ENCODE measurements at places on chromosomes 7 and 10.

GRCh38 chr7:30163231-30163894 lies 28.6 kb downstream of the MTURN start:
- no peak for DNase-seq

GRCh38 chr10:7340179-7340874 lies 70.5 kb downstream of the SFMBT2 start:
- DNase-seq, result no peak

DNA sequence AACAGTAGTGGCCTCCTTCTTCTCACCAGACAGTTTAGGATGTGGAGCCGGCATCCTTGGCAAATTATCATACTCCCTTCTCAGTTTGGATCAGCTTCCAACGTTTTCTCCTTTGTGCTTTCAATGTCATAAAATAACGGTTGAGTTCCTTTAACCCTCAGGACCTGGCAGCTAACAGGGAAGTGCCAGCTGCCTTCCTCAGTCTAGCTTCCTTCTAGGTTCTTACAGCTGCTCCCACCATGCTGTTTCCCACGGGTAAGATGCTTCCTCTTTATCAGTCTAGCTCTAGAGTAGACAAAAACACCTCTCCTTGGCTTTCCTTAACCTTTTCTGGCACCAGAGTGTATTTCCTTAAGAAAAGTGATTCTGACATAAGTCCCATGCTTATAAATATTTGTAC lies 33.2 kb downstream of the BLVRA start:
- DNase-seq, result no peak

GRCh38 chr7:78178319-78178718 lies 379.7 kb downstream of the PHTF2 start:
- no peak for DNase-seq

GRCh38 chr7:141475679-141476078 lies 75.5 kb upstream of the AGK start:
- no peak for DNase-seq

DNA sequence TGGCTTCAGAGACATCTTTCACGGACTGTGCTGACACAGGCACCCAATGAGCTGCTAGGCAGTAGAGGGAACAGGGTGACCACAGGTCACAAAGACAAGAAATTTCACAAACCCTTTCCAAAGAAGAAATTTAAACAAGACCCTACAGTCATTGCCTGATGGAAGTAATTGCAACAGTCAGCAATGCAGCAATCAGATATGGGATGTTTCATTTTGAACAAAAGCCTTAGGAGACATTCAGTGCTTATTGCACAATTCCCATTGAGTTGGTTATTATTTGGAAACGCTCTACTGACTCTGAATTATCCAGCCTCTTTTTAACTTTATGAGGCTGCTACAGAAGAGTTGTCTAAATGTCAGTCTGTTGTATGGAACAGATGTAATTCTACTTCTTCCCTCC lies 85.5 kb downstream of the ETV1 start:
- no peak for DNase-seq

GRCh38 chr10:129199826-129200225 lies 267.2 kb upstream of the MGMT start:
- no peak for DNase-seq

DNA sequence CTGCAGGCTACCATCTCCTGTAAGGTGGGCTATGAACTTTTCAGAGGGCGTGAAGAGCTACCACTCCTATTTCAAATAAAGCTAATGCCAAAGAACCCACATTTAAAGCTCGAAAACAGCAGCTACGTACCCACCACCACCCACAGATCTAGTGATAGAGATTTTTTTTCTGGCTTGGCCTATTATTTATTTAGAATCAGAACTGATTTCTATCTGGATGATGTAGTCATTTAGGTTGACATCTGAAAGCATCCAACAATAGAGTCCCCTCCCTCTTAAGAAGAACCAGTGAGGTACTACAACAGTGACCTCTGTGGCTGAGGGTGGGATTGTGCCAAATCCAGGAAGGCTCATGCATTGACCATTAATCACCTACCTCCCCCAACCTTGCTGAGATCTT lies 113.8 kb upstream of the ADO start:
- no peak for DNase-seq

DNA sequence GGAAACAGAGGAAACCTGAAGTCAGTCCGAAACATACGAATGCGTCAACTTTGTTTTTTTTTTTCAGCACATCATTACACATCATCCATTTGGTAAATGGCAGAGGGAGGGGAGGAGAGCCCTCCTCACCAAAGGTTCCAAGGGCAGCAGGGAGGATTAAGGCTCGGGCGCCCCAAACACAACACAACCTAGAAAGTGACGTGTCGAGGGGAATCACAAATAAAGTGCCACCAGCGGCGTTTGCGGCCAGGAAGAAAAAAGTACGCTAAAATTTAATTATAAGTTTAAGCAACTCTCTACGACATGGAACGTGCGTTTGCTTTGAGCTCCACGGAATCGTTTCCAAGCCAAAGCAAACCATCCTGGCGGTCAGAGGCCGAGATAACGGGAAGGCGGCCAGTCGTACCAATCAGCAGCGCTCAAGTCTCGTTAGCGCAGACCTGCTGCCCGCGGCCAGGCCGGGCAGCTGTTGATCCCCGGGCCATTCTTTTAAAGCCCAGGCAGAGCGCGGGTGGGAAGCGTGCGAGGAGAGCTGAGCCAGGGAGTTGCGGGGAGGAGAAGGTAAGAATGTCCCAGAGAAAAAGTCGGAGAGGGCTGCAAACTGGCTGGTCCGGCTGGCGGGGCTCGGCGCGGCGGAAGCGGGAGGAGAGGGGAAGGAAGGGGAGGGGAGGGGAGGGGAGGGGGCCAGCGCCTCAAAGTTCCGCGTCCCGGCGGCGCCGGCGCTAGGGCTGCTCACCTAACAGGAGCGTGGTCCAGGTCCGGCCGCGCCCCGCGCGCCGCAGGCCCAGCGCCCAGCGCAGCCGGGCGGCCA lies 719 bp downstream of the DPY19L1 start:
- peak; percentile 9 for DNase-seq

Measured in activated T-cell treated with anti-CD3 and anti-CD28 coated beads for 48 hours (primary cell).